Heart right ventricle (tissue), 16 donors: ENCODE measurements at places on chromosomes 7 and 10.

DNA sequence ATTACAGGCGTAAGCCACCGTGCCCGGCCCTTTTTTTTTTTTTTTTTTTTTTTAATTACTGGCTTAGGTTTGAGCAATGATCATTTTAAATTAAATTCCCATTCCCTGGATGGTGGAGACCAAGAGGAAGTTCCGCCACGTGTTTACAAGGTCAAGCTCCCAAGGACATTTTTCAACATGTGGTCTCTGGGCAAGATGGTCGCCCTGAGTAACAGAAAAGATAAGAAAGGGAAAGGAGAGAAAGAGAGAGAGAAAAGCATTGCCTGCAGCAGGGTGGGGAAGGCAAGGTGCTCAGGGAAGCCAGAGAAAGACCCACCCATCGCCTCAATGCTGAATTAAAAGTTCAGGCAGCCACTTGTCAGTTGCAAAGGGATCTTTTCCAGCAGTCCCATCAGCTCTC is 45.2 kb upstream of the CHST3 start:
- no peak for DNase-seq

GRCh38 chr10:74988832-74989561 is 122.5 kb upstream of the SAMD8 start:
- DNase-seq, result no peak

DNA sequence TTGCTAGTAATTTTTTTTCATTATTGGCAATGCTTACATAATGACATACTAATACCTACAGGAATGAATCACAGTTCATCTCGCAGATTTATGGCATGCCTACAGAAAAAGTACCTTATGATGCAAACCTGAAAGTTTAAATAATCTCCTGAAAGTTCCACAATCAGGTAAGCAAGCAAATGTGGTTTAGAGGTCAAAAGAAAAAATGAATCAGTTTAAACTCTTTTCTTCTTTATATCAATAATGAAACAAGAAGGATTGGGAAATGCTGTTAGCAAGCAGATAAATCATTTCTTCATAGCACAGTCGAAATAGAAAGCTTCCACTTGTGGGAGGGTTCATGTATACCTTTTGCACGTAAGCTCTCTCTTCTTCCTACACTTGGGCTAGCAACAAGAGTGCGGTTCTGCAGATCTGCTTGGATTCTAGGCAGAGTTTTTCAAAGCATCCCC is 53.7 kb upstream of the MTPN start:
- DNase-seq, result no peak

- no peak for DNase-seq
Measured at GRCh38 chr10:132371641-132372081, 25.3 kb upstream of the PWWP2B start.

DNA sequence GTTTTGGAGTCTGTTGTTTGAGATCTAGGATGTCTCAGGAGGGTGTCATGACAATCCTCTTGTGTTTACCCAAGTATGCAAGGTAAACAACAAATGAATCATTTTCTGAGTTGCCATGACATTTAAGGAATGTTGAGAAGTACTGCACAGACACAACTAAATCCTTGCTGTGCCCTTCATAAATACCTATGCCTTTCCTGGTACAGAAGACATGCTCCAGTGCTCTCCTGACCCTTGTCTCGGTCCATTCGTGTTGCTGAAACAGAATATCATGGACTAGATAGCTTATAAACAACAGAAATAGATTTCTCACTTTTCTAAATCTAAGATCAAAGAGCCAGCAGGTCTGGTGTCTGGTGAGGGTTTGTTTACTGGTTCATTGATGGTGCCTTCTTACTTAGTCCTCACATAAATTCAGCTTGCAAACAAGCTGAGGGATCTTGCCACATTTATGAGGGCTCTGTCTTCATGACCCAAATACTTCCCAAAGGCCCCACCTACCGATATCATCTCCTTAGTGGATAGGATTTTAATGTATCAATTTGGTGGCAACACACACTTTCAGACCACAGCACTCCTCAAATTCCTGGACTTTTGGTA is 341.8 kb upstream of the SEMA3A start:
- no peak for DNase-seq

GRCh38 chr10:117221156-117221711 is 19.7 kb upstream of the SLC18A2 start:
- no peak for DNase-seq

DNA sequence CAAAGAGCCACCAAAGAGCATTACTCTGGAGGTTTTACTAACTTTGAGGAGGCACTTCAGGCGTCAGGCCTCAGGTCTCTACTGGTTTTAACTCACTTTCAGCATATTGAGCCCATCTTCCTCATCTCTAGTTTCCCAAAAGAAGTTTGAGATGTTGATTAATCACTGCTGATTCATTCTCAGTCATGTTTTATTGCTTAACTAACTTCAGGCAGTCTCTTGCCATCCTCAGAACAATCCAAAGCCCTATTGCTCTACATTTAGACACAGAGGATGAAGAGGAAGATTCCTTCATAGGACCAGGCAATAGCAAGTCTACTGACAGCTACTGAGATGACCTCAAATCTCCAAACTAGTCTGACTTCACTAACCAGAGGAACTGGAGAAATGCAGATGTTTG is 39.1 kb upstream of the BET1 start:
- no peak for DNase-seq

DNA sequence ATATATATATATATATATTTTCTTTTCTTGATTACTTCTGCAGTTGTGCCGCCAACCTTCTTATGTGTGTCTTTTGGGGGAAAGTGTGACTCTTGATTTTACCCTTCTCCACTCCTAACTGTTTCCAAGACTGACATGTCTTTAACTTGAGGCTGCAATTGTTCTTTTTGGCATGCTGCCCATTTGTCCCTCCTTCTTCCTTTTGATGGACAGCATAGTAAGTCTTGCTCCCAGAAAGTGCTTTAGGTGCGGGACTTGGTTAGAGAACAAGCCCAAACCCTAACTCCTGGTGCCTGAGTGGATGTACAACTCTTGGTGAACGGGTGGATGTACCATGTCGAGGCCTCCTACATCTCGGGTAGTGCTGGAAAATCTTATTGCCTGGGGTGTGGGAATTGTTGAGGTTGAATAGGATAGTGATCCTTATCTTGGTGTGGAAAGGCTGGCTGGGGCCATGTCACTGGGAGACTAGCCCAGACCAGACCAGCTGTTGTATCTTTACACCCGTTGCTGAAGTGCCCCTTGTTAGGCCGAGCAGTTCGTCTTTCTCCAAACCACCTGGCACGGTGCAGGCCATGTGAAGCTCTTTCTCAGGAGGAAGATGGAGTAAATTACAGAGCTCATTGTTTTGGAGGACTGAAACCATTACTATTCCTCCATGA is 16.3 kb downstream of the TCF7L2 start:
- no peak for DNase-seq

- DNase-seq, result peak; percentile 31
Measured at GRCh38 chr10:114100848-114101741, 57.4 kb downstream of the ADRB1 start.

DNA sequence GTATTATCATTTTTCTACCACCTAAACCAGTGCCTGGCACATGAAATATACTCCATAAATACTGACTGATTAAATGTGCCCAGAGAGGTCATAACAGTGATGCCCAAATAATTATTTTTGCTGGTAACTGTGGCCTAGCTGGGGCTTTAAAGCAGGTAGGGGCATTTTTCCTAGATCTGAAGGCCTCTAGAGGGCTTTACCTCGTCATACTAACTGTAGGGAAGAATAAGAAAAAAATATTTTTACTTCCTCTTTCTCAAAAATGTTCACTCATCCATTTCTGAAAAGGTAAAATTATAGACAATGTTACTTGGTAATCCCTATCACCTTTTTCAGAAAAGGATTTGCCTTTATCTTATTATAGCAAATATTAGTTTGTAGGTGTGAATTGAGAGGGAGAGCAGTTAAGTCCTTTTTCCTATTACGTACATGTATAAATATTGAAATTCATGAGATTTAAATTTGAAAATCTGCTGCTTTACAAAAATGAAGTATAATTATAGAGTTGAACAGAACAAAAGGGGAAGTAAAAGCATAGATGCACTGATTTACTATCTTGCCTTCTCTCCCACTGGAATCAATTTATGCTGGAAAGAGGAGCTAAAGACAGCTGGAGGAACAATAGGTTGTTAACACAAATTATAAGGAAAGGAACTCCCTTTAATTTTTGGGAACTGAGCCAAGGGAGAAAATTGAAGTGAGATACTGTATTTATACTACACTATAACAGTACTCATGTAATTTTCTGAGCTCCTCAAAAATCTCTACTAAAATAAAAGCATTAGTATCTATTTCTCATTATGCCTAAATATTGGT is 71.5 kb upstream of the NOBOX start:
- DNase-seq, result no peak

DNA sequence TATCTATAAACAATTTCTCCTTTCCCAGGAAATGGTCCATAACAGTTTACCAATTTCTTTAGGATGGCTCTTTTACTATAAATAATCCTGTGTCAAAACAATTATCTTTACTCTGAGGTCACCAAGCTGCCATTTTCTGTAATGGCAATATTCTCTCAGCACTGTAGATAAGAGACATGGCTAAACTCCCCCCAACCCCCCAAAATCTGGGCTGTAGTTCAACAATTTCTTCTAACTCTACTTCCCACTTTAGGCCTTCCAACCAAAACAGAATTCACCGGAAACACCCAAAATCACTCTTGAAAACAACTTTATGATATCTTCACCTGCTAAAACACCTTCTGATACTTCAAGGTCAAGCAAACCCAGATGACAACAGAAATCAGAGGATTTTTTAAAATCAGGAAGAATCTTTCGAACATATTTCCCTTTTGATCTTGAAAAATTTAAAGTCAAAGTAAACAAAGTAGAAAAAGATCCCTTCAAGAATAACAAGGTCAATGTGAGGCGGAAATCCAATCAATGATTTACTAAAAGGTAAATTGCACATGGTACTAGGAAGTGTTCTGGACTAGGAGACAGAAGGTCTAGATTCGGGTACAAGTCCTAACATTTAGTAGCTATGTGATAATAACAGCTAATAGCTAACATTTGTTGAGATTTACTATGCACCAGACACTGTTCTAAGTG is 176.8 kb downstream of the CPEB3 start:
- DNase-seq, result no peak

GRCh38 chr7:16051561-16052255 is 365.2 kb upstream of the MEOX2 start:
- DNase-seq, result no peak

DNA sequence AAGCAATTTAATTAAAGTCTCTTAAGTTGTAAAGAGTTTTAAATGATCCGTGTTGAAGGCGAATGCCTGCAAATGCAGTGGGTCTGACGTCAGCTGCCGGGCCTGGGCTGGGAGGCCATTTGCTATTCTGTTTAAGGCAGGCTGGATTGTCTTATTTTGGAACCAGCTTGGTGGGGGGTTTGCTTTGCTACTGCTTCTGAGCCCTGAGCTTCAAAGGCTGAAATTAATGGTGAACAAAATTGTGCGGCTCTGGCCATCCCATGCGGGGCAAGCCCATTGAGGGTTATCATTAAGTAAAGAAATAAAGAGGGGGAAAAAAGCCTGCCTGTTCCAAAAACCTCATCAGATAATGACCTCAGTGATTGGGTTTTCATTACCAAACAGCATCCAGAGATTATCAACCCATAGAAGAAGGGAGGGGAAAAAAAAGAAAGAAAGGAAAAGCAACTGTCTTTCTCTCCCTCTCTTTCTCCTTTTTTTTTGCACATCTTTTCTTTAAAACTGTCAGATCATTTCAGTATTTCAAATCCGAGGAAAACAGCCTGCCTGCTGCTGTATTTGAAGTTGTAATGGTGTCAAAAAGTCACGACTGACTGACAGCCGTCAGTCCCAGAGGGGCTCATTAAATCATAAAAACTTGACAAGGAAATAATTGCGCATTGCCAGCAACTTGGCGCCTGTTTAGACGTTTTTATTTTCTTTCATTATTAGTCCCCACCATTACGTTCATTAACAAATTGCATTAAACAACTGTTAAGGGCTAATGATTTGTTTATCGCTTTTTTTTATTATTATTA is 131.9 kb upstream of the TCF7L2 start:
- no peak for DNase-seq

DNA sequence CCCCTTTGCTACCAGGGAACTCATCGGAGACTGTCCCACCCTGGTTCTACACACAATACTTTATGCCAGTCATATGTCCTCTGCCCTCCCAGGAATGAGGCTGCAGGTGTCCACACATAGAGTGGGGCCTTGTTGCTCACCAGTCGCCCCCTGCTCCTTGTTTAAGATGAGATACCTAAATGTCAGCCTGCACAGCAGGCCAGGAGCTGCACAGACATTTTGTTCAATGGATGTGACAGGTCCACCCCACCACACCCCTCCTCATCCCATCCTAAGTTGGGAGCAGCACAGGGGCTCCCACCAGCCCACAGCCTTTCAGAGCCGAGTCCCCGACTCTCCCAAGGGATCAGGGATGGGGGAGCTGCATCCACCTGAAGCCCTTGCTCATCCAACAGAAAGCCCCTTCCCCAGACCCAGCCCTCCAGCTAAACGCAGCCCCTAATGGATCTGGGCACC is 6.2 kb upstream of the GRID1 start:
- no peak for DNase-seq

GRCh38 chr10:28800144-28800543 is 122.8 kb downstream of the BAMBI start:
- no peak for DNase-seq

- DNase-seq, result no peak
Measured at GRCh38 chr7:84002348-84002747, 192.2 kb downstream of the SEMA3A start.

DNA sequence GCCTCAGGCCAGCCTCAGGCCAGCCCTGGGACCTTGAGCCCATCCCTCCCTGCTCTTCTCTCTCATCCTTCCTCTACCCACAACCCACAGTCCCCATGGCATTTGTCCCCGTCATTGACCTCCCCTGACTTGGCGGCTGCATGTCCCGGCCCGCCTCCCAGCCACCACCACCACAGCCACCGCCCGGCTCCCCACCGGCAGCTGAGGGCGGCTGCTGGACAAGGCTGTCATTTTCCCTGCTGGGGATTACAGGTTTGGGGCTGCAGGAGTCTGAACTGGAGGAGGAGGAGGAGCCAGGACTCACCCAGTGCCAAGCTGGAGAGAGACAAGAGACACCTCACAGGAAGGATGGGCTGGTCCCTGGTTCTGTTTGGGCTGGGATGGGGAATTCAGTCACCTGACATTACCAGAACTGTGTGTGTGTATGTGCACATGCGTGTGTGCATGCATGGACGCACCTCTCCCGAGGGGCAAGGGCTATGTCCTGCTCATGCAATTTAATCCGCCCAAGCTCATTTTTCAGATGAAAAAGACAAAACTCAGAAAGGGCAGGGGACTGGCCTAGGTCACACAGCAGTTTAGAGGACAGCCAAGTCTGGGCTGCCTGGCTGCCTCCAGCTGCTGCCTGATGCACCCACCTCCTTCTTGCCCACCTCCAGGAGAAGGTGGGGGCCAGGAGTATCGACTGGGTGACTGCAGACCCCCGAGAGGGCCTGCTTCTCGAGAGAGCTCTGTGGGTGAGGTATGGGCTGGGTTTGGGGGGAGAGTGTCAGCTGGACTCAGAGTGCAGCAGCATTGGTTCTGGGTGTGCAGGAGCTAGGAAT is 113.1 kb downstream of the ZMIZ1 start:
- DNase-seq, result peak; percentile 31
